ENCODE measurements at places on chromosomes 1 and 21. TPM values are rescaled to one million over a fixed set of nuclear protein-coding genes. Genes with fewer than 3 reads are reported as not detected.

GRCh38 chr1:9239622-9240401 is 5.2 kb downstream of the H6PD start:
- DNase-seq: peak; percentile 57

- no peak for DNase-seq
These were observed 75.4 kb upstream of the TMPRSS2 start for GRCh38 chr21:41583274-41583790.

GRCh38 chr1:165222580-165222979 is 133.9 kb downstream of the LMX1A start:
- DNase-seq: no peak

DNA sequence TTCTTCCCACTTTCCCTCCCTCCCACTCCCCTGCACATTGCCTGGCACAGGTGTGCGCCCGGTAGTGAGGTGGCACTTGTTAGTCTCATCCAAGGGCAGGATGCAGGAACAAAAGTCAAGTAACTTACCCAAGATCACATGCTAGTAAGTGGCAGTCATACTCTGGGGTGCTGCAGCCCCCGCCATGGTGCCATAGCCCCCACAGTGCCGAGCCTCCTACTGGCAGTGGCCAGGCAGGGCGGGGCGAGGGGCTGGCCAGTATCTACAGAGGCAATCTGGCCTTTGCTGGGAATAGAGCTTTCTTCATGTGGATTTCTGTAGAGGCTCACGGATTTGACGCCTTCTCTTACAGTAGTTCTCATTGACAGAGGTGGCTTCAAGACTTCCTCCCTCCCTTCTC is 26.9 kb downstream of the H6PD start:
- DNase-seq: no peak

Gene CCDC27
- total RNA-seq: not detected

Gene UTS2
- total RNA-seq: 2.0 TPM

- no peak for DNase-seq
These were observed 28.2 kb downstream of the TFB2M start for GRCh38 chr1:246537887-246538286.

Gene PDE9A
- total RNA-seq: 7.5 TPM

GRCh38 chr1:207619871-207620542 is 24.9 kb upstream of the CR1L start:
- peak; percentile 27 for DNase-seq

DNA sequence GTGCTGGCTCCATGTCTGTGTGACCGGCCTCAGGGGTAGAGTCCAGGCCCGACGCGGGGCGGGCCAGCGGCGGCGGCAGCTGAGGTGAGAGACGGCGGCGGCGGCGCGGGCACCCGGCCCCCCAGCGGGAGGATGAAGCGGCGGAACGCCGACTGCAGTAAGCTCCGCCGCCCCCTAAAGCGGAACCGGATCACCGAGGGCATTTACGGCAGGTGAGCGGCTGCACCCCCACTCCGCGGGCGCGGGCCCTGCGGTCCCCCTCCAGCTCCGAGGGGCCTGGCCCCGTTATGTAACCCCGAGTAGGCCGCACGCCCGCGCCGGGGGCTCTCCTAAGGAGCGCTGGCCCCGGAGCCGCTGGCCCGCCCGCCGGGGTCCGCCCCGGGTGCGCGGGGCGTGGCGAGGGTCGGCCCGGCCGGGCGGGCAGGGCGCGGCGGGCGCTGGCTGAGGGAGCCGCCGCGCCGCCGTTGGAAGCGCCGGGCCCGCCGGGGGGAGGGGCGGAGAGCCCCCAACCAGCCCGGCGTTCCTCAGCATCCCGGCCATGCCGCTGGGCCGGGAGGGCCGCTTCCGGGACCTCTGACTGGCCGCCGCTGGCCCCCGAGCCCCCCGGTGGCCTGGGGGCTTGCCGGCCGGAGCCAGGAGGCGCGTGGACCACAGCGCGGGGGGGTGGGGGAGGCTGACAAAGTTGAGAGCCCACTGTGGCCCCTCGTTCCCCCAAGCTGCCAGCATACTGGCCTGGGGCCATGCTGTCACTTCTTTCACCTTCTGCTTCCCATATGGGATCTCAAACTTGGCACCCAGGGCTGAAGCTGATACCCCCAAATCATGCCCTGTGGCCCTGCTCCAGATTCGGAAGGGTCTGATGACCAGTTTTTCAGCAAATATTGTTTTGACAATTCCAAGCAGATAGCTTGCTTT is 527 bp downstream of the MACO1 start:
- DNase-seq: no peak

DNA sequence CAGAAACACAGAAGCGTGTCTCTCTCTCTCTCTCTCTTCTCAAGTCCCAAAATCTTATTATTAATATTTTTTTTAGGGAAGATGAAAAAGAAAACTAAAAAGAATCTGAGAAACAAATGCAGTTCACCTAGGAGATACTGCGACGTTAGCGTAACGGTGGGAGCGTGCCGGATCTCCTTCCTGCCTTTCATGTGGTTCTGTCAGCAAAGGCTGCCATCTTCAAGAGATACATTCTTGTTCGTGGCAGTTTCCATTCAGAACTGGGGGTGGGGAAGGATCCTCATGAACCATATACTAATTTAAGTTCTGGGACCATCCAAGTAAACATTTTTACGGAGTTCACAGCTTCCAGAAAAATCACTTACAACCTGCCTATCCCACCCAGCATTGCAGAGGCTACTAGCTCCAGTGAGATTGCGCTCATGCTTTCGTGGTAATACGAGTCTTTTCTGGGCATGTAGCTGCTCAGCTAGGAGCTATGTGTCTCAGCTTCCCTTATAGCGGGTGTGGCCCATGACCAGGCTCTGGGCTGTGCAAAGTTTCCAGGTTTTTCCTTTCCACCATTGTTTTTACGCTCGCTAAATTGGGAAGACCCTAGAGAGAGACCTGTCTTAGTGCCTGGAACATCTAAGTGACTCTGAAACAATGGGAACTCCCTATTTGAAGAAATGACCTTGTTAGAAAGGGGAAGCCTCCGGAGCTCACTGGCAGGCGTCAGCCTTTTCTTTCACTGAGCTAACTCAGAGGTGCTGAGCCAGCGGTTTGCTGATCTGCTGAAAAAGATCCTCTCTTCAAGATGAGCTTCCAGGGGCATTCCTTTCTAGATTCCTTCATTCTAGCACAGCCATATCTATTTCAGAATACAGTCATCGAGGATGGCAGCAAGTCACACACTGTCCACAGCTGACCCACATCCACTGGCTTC is 17.3 kb downstream of the SLAMF1 start:
- DNase-seq: peak; percentile 70

Gene UBE2U
- not detected for total RNA-seq

Gene RNU1-1
- 3,430 TPM for total RNA-seq

Gene VANGL2
- total RNA-seq: 0.06 TPM

Gene UBL4B
- not detected for total RNA-seq

- no peak for DNase-seq
These were observed 8.8 kb upstream of the TTC34 start for GRCh38 chr1:2810281-2810680.

Gene NBPF6
- total RNA-seq: not detected

GRCh38 chr1:46596846-46597245 is 7.2 kb downstream of the MKNK1 start:
- DNase-seq: no peak

DNA sequence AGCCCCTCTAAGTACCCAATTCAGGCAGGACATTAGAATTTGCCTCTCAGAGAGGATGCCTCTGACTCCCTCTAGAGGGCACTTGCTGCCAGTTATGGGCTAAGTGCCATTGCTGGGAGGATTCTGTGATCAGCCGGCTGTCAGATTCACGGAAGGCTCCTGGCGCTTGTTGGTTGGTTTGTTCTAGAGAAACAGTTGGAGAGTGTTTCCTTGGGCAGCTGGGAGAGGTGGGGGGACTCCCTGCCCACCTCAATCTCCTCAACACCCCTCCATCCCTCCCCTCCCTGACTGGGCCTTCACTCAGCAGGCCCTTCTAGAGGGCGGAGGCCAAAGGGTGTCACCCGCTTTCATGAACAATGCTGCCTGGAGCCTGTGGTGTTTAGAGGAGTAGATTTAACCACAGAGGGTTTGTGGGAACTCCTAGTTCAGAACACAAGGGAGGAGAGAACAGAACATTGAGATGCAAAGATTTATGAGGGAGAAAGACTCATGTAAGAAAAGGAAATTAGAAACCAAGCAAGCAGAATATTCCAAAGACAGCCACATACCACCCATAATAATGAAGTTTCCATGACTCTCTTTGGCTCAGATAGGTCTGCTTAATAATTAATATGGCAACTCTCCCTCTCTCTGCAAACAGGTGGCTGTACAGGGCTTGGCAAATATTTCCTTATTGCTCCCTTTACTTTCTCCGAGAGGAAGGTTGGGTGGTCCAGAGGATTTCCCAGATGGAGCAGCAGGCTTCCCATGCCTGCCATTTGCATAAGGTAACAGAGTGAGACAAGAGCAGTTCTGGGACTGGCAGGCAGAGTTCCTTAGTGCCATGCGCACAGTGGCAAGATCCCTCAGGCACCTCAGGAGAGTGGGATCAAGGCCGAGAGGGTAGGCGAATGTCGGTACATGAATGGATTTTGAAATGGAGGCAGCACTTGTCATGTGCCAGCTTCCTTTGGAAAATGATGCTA is 30.0 kb upstream of the ACP6 start:
- peak; percentile 53 for DNase-seq

Gene KRTAP20-2
- not detected for total RNA-seq

DNA sequence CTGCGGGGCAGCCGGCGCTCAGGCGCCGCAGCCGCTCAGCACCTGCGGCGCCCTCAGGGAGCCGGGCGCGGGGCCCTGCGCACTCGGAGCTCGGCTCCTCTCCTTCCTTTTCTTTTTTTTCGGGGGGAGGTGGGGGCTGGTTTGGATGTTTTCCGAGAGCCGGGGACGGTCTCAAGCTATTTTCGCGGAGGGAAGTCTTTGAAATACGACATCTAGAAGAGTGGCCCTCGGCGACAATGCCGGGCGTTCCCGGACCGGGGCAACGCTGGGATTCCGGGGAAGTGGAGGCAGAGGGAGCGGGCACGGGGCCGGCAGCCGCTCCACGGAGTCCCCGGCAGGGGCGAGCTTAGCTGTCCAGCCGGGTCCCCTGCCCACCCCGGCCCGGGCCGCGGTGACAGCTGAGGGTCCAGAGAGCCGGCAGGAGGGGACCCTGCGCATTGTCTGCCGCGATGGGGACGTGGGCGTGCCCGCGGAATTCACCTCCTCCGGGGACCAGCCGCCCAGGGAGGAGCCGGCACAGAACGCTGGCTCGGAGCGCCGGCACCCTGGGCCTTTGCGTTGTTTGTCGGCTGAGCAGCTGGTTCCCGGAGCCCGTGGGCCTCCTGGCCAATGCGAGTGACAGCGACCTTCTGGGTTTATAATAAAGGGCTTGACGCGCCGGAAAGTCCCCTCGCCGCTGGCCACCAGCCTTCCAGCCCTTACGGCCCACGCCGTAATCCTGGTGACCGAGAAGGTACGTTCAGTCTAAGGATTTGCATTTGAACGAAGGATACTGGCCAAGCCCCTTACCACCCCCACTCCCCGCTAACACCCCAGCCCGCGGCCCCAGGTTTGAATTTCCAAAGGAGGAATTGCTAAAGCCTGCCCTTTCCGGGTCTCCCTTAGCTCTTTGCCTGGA is 582 bp downstream of the SLC37A1 start:
- peak; percentile 76 for DNase-seq

Gene PRKAB2
- total RNA-seq: 14.0 TPM

Gene NECTIN4
- total RNA-seq: not detected

DNA sequence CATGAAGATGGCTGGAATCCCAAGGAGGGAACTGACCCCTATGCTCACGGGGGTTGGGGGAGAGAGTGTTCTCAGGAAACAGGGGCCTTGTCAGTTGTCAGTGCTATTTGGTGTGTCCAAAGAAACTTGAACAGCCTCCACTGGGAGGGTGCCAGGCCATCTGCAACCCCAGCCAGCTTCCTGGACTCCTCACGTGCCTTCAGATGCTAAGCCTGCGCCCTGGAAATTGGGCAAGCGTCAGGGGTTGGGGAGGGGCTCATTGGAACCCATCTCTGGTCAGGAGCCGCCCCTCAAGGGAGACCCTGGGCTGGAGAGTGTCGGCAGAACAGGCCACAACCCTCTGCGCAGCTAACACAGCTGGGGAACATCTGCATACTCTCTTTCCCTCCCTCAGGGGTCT is 13.1 kb upstream of the LHX4 start:
- DNase-seq: no peak

Gene LINGO4
- total RNA-seq: not detected

GRCh38 chr1:103108376-103109150 is at the start of gene COL11A1:
TSS of gene COL11A1 (minus strand) at chr1:103108522. CDS start at chr1:103108178, 344 bp downstream.
- DNase-seq: no peak

GRCh38 chr1:196669051-196669450 is 17.2 kb downstream of the CFH start:
- DNase-seq: no peak

- DNase-seq: no peak
These were observed 5.6 kb downstream of the YOD1 start for GRCh38 chr1:207045453-207045852.

DNA sequence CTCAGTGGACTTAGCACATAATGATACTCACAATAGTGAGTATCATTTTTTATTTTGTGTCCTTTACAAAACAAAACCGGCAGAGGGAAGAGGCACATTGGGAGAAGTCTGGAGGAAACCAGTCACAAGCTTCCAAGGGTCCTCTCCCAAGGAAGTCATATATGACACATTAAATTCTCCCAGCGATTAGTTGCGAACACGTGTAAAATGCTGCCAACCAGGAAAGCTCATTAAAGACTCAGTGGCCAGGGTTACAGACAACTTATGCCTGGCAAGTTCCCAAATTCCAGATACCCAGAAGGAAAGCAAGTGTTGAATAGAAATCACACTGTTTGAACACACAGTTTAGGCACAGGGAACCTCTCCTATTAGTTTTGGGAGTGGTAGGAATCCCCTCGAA is 52.5 kb downstream of the TTC13 start:
- no peak for DNase-seq

Gene COL9A2
- 7.2 TPM for total RNA-seq

GRCh38 chr1:183810121-183810520 is 5.2 kb downstream of the RGL1 start:
- DNase-seq: no peak

DNA sequence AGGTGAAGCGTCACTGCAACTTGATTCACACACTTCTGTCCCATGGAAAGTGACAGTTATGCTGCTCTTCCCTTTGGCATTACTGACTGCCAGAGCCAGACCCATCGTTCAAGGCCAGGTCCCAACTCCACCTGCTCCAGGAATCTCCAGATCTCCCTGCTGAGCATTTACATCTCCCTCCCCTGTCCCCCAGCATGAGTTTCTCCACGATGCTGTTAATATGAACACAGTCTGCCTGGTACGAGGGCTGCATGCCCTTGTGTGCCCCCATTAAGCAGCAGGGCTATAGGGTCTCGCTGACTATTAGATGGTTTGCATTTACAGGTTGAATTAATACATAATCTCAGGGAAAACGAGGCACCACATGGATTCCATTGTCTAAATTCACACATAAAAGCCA is 4.3 kb downstream of the F3 start:
- no peak for DNase-seq

Gene CPLANE2
- 6.8 TPM for total RNA-seq

Gene TDRD10
- total RNA-seq: not detected

DNA sequence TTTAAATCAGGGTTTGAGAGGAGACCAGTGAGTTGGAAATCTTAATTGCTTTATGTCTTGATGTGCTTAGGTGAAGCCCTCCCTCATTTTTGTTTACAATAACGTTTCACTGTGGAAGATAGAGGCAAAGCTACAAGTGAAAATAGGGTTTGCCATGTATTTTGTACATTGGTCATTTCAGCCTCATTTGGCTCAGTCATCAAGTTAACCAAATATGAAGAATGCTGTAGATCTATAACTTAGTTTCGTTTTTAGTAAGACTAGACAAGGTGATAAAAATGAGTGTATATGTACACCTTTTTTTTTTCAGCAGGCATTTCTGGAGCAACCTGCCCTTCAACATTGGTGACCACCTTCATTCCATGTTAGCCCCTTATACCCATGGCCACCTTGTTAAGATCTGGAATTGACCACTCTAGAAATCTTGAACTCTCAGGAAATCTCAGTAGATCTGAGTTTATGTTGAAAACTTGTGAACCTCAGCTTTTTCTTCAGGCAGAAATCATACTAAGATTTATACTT is 2.9 kb downstream of the NFYC start:
- no peak for DNase-seq

Gene DNASE2B
- total RNA-seq: not detected

Data from activated naive CD8-positive, alpha-beta T cell treated with anti-CD3 and anti-CD28 coated beads, Interleukin-2, amount 10 ng/mL, durations not matched to agents 7 days and 5 days (primary cell).